Kasumi-1 (cell line): ENCODE measurements at places on chromosomes 4 and X.
A peak's percentile ranks its signal among the peaks of the same experiment; 100 is the strongest.

DNA sequence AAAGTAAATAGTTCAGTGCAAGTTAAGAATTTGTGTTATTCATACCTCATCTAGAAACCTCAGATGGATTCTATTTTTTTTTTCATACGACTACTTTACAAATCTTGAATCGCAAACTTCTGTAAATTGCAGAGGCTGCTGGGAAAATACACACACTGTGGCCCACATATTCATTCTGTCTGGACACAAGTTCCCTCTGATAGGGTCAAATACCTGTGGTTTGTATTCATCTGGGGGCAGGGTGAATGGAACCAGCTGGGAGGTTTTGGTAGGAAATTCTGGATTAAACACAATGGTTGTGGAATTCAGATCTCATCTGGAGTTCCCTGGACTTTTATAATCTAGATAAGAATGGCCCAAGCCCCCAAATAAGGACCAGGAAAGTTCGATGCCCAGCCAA is 56.2 kb downstream of the SPATA18 start:
- DNase-seq: no peak

- no peak for DNase-seq
These were observed 95.4 kb upstream of the NUDT6 start for GRCh38 chr4:123017636-123018395.

- no peak for DNase-seq
These were observed 3.4 kb upstream of the CPLX1 start for GRCh38 chr4:829291-829690.

DNA sequence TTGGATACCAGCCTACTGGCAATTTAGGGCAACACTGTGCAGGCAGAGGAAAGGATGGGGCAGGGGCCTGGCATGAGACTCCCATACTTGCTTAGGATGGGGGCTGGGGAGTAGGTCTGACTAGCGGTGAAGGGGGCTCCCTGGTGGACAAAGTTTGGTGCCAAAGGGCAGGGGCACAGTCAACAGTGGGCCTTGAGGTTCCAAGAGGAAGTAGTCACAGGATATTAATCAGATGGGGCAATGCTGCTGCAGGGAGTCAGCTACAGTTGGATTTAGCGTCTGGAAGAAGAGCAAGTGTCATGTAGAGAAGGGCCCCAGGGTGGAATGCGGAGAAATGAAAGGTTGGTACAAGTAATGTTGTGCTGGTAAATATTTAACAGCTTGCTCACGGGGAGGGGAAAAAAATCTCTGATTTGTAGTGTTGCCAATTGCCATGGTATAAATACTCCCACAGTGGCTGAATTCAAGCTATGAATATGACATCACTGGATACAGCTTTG is 139.4 kb downstream of the PJA1 start:
- DNase-seq: peak; percentile 6

DNA sequence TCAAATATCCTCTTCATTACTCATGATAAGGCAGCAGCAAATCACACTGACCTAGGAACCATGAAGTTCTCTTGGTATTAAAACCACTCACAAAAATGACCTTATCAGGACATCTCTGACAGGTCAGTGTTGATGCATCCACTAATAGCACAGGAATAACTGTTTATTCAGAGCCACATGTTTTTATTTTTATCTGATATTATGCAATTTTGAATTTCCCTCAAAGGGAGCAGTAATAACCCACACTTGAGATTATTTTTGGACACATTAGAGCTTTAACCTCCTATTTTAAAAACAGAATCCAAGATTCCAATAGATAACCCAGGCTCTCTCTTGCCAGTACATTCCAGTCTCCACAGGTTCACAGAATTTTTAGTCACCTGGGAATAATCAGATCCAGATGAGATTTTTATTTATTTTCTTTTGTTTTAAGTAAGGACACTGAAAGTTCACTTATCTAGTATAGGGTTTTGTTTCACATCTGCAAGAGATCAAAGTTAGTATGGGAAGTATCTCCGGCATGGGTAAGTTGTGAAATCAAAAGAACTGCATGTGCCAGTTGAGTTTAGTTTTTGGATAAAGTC is 36.3 kb upstream of the MYOZ2 start:
- no peak for DNase-seq

DNA sequence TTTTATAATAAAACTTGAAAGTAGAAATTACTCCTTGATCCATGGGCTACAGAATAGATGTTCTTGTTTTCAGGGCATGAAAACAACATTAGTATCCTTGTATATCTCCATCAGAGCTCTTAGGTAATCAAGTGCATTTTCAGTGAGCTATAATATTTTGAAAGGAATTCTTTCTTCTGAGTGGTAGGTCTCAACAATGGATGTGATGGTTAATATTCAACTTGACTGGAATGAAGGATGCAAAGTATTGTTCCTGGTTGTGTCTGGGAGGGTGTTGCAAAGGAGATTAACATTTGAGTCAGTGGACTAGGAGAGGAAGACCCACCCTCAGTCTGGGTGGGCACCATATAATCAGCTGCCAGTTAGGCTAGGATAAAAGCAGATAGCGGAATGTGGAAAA is 100.1 kb downstream of the LCORL start:
- no peak for DNase-seq

- no peak for DNase-seq
These were observed 58.5 kb downstream of the TENM3 start for GRCh38 chr4:182301736-182302135.

- no peak for DNase-seq
These were observed 30.8 kb downstream of the CEP135 start for GRCh38 chr4:55979562-55979961.

GRCh38 chr4:26361297-26361696 is 40.5 kb downstream of the RBPJ start:
- DNase-seq: no peak

DNA sequence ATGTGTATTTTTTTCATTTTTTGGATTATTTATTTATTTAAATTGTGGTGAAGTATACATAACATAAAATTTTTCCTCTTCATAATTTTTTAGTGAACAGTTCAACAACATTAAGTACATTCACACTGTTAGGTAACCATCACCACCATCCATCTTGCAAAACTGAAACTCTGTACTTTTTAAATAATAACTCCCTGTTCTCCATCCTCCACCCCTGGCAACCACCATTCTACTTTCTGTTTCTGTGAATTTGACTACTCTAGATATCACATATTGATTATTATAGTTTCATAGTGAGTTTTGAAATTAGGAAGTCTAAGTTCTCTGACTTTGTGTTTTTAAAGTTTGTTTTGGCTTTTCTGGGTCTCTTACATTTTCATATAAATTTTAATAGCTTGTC is 89.3 kb upstream of the STX18 start:
- DNase-seq: no peak

DNA sequence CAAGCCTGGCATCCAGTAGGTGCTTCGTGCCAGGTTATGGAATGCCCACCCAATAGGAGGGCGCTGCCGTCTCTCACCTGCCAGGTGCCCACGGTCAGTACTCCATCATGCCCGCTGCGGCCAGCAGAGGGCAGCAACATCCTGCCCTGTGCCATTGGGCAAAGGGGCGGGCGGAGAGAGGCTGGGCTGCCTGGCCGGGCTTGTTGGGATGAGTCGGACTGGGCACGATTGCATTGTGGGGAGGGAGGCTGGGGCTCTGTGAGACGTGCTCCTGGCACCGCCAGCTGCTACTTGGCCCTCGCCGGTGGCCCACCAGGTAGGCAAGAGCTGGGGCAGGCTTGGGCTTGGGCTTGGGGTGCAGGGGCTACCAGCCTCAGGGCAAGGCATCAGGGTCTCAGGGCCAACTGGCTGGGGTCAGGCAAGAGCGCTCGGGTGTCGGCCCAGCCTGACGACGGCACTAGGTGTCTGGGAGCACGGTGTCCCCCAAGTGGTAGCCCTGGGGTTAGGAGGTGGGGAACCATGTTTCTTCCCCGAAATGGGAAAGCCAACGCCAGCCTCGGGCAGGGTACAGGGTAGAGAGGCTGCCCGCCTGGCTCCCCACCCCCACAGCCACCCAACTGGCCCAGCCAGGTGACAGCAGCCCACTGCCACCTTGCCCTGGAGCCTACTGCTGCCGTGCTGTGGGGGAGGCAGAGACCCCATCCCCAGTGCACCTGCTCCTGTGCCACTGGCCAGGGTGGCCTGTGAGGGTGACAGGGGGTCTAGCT is at the start of gene PLXNB3:
TSS of gene PLXNB3 (plus strand) at position 261 of the 767 bp plus-strand sequence. CDS start 1,287 bp downstream, outside the sequence.
- DNase-seq: peak; percentile 43

DNA sequence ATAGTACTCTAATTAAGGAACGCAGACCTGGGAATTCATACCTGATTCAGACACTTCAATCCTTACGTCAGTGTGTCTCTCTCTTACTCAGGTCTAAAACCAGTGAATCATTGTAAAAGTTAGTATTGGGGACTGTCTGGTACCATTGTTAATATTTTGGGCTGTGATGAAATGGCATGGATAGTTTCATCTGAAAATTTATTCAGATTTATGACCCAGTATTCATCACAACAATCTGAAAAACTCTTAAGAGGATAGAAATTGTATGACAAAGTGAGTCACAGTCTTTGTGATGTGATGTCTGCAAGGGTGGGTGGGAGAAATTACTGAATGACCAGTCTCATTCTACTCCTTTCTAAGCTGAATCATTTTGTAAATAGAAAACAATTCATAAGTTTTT is 10.3 kb downstream of the FGF2 start:
- no peak for DNase-seq

GRCh38 chr4:182447767-182448280 is 204.6 kb downstream of the TENM3 start:
- DNase-seq: no peak

DNA sequence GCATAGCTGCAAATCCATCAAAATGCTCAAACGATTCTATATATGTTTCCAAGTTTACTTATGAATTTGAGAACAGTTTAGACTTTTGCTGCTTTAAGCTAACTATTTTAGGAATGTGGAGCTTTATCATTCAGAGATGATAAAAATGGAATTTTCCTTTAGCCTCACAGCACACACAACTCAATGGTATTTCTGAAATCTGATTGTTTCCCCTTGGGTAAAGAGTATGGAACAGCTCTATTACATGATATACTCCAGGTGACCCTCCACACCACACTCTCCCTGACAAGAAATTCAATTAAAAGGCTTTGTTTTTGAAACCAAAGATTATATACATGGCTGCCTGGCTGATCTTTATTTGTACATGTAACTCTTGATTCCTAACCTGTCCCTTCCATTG is 120.0 kb downstream of the LUZP4 start:
- DNase-seq: no peak

DNA sequence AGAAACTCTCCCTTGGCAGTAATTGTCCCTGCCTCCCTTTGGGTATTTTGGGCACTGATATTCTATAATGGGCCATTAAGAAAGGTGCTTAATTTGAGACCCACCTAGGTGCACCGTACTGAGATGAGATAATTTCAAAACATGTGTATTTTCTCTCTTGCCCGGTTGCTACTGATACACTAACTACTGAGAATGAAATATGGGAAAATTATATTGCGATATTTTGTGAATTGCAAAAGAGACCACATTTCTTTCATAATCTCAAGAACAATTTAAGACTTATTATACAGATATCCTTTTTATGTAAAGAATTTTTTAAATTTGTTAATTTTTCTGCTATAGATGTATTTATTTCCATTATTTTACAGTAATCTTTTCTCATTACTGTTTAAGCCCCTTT is 284.9 kb downstream of the ADGRL3 start:
- no peak for DNase-seq

GRCh38 chrX:66013194-66013816 is 26.6 kb downstream of the VSIG4 start:
- DNase-seq: peak; percentile 78

GRCh38 chr4:11165052-11165451 is 263.6 kb downstream of the HS3ST1 start:
- no peak for DNase-seq

- peak; percentile 23 for DNase-seq
These were observed 787 bp upstream of the TMSB15A start for GRCh38 chrX:102517326-102517725.

- DNase-seq: no peak
These were observed 192.8 kb downstream of the CCNG2 start for GRCh38 chr4:77349796-77350195.

DNA sequence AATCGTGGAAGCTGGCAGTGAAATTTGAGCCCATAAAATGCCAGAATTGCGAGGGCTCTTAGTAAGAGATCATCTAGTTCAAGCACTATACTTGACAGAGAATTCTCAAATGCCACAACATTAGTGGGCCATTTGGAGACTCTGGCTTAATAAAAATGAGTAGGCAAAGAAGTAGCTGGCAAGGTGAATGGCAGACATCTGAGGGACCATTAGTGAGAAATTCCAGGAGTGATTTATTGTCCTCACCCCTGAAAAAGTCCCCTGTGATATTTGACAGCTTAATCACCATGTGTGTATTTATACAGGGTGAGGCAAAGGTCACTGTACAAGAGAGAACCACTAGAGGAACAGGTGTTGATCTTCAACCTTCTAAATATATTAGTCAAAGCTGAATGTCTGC is 207.5 kb downstream of the CHRDL1 start:
- DNase-seq: no peak

DNA sequence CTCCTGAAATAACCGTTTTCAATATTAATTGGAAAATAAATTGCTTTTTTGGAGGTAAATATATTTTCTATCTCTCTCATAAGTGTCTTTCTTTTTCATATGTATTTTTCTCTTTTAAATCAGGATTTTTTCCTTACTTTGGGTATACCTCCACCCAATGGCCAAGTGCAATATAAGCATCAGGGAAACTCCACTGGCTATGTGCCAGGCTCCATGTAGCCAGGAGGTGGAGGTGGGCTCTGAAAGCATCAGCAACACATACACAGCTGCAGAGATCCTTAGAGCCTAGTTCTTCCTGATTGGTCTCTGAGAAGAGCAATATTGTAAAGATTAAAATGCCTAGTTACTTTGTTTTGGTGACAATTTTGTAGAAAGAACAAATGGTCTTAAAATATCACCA is 3.4 kb downstream of the GABRA2 start:
- no peak for DNase-seq

DNA sequence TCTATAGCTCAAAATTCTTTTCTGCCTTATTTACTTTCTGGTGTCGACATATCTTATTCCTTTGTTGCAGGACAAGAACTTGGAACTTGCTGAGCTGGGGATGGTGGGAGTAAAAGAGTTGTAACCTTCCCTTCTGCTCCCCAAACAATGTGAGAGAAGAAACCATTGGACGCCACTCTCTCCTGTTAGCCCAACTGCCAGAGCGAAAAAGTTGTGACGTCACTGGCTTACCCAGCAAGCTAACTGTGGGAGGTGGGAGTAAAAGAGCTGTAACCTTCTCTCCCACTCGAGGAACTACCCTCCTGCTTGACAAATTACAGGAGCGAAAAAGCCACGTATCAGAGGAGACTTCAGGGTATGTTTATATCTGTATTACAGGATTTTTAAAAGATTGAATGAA is 90.0 kb upstream of the PCDH10 start:
- no peak for DNase-seq

GRCh38 chrX:102672856-102673255 is 21.6 kb downstream of the GPRASP1 start:
- no peak for DNase-seq

- DNase-seq: peak; percentile 45
These were observed 482 bp downstream of the RNF4 start for GRCh38 chr4:2469192-2469984.

DNA sequence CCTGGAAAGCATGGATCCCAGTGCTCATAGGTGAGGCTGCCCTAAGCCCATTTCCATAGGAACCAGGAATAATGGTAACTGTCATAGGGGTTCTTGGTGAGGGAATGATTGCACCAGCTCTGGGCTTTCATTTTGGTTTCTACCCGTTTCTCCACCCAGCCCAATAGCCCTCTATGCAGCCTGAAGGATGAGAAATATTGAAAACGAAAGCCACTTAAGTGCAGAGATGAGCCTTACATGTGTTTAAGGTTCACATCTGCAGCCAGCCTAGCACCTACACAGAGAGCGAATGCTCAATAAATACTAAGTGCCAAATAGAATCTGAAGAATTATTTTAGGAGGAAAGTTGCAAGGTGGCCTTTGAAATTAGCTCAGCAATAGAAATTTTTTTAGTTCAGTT is 60.4 kb downstream of the MCF2 start:
- DNase-seq: no peak

GRCh38 chr4:166625018-166625637 is 609.2 kb downstream of the SPOCK3 start:
- DNase-seq: no peak
